ENCODE measurements at places on chromosomes 12 and 14.

GRCh38 chr14:75702616-75703261, 41.7 kb downstream of the TTLL5 start:
- no peak for DNase-seq

GRCh38 chr14:36055681-36056225, 120.8 kb downstream of the PTCSC3 start:
- DNase-seq: no peak

DNA sequence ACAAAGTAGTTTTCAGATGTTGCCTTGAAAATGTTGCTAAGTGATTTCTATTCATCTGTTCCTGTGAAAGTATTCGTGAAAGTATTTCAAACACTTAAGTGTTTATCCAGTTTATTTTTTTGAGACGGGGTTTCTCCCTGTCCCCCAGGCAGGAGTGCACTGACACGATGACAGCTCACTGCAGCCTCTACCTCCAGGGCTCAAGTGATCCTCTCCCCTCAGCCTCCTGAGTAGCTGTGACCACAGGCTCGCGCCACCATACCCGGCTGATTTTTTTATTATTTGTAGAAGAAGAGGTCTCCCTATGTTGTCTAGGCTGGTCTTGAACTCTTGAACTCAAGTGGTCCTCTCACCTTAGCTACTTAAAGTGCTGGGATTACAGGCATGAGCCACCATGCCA, 1.7 kb downstream of the ZDHHC17 start:
- DNase-seq: no peak

GRCh38 chr14:102953100-102953499, 30.6 kb downstream of the AMN start:
- DNase-seq: no peak

DNA sequence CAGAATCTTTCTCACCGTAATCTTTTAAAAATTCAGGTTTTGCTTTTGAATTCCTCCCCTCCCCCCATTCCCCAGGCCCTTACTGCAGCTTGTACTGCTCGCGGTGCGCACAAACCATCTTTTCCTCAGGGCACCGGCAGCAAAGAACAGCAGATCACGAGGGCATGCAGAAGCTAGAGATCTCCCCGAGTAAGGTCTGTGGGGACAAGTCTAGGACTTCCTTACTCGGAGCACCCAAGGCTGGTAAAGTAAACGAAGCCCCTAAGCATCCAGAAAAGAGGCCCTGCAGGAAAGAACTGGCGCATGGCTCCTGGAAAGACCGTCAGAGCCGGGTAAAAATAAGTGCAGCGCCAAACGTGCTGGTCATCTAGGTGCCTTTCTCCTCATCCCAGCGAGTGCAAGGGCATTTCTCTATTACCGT, 727 bp downstream of the LDHB start:
- DNase-seq: peak; percentile 45

- DNase-seq: no peak
Measured at GRCh38 chr12:130031041-130031440, 127.2 kb upstream of the TMEM132D start.

DNA sequence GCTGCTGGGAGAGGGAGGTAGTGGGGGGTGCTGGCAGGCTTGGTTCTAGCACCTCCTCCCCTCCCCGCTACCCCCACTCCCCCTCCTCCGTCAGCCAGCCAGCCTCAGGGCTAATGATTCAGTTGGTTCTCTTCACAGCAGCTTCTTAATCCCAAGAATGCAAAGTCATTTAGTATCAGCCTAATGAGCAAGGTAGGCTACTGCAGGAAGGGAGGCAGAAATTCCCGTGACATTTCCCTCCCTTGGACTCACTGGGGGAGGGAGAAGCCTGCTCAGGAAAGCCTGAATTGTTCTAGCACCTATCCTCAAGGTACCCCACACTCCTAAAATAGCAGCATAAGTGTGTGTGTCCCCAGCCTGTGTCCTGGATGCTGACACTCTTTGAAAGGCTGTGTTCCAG, 29.8 kb downstream of the ITPK1 start:
- DNase-seq: no peak
